ENCODE measurements at places on chromosomes 2 and 18. TPM values are rescaled to one million over a fixed set of nuclear protein-coding genes. Genes with fewer than 3 reads are reported as not detected.

- no peak overlapping the region for H3K4me3 ChIP-seq
- H3K27me3 ChIP-seq, result no peaks in the 10 kb centered on the region
- H3K4me1 ChIP-seq, result no peaks in the 10 kb centered on the region
- H3K36me3 ChIP-seq, result no peaks in the 10 kb centered on the region
- H3K27ac ChIP-seq, result no peak overlapping the region
Observed at GRCh38 chr2:72963423-72964145, 46.3 kb downstream of the EMX1 start.

DNA sequence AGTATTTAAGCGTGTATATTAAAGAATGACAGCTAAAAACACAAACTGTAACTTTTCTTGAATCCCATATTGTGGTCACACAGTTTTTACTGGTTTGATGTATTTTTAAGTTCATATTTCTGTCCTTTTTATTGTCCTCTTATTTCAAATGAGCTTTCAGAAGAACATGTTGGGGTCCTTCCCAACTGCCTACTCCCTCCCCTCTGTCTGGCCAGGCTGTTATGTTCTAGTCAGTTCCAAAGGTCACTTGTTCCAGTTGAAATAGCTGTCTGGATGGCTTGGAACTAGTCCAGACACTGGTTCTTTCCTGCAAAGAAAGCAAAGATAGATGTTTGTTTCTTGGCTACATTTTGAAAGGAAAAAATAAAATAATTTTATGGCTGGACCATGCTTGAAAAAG, 306.9 kb downstream of the GULP1 start:
- H3K4me1 ChIP-seq, result peaks cover 4% of the 10 kb centered on the region
- H3K36me3 ChIP-seq, result no peaks in the 10 kb centered on the region
- no peak overlapping the region for H3K27ac ChIP-seq
- no peak overlapping the region for H3K4me3 ChIP-seq
- H3K27me3 ChIP-seq, result no peaks in the 10 kb centered on the region

- H3K4me1 ChIP-seq, result no peaks in the 10 kb centered on the region
- H3K4me3 ChIP-seq, result no peak overlapping the region
- H3K36me3 ChIP-seq, result no peaks in the 10 kb centered on the region
- peaks cover 4% of the 10 kb centered on the region for H3K27me3 ChIP-seq
Observed at GRCh38 chr18:24534737-24535136, 74.3 kb downstream of the HRH4 start.

DNA sequence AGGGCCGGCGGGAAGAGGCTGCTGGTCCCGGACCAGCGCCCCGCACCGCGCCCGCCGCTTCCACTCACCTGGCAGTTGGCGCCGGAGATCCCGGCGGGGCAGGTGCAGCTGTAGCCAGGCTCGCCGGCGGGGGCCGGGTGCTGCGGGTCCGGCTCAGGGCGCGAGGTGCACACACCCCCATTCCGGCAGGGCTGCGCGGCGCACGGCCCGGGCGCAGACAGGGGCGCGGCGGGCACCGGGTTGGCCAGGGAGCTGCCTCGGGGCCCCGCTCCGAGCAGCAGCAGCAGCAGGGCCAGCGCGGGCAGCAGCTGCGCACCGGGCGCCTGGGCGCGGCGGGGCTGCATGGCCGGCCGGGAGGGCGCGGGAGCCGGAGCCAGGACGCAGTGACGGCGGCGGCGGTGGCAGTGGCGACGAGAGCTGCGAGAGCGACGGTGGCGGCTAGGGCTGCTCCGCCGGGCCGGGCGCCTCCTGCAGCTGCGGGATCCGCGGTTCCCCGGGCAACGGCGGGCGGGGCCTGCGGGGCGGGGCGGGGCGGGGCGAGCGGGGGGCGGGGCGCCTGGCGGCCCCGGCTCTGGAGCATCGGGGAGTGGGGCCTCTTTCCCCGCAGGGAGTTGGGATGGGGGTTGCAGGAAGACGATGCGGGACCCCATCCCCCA, at the start of gene DNER:
Gene DNER, minus strand, starts transcription at position 476 of the 656 bp plus-strand sequence. Its CDS starts 132 bp downstream, at position 344.
- H3K36me3 ChIP-seq, result no peaks in the 10 kb centered on the region
- peaks cover 60% of the 10 kb centered on the region for H3K27me3 ChIP-seq
- peak within 1 kb of the TSS; percentile 37 for H3K4me3 ChIP-seq
- no peak for DNase-seq
- no peak within 1 kb of the TSS for H3K27ac ChIP-seq

- no peaks in the 10 kb centered on the region for H3K36me3 ChIP-seq
Observed at GRCh38 chr2:75792146-75792545, 81.4 kb upstream of the GCFC2 start.

The ABI2 gene
- 46.3 TPM for total RNA-seq

DNA sequence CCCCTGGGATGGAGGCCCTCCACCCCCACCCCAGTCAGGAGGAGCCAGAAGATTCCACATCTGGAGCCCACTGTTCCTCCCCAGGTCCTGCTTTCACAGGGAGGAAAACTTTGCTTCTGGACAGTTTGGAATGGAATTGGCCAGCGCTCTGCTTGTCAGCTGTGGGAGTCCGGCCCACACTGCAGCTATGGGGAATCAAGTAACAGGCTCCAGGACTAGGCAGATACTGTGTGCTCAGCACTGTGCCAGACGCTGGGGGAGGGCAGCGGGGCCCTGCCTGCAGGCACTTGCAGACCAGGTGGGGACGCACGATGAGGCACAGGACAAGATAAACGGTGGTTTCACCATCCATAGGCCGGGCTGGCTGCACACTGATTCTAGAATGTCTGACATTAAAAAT, 114.0 kb downstream of the STPG4 start:
- no peak overlapping the region for H3K4me3 ChIP-seq
- H3K36me3 ChIP-seq, result peaks cover 22% of the 10 kb centered on the region
- peak overlapping the region; percentile 66 for H3K27ac ChIP-seq
- no peaks in the 10 kb centered on the region for H3K27me3 ChIP-seq
- no peak for DNase-seq
- H3K4me1 ChIP-seq, result peaks cover 54% of the 10 kb centered on the region

Data from upper lobe of right lung (tissue), 1 donor.